ENCODE measurements at places on chromosomes 16 and 17. TPM values are rescaled to one million over a fixed set of nuclear protein-coding genes. Genes with fewer than 3 reads are reported as not detected.

DNA sequence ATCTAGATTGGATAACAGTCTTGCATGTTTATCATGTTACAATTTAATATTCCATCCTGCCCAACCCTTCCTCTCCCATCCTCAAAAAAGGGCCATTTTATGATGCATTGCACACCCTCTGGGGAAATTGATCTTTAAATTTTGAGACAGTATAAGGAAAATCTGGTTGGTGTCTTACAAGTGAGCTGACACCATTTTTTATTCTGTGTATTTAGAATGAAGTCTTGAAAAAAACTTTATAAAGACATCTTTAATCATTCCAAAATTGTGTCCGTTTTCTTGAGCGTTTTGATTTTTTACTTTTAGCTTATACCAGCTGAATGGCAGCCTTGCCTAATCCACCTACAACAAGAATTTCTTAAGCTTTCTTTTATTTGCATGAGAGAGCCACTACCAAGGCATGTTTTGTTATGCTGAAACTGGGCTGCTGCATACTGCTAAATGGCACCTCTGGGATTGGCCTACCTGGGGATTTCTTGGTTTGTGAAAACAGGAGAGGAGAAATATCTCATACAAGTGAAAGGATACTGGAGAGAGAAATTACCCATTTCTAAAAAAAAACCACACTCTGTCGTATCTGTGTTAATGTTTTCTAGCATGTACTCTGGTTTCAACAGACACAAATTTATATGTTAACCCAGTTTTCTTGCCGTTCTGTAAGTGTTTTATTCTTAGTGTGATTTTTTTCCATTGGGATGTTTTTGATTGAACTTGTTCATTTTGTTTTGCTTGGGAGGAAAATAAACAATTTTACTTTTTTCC, 52.2 kb downstream of the TUBD1 start:
- no peak for DNase-seq

DNA sequence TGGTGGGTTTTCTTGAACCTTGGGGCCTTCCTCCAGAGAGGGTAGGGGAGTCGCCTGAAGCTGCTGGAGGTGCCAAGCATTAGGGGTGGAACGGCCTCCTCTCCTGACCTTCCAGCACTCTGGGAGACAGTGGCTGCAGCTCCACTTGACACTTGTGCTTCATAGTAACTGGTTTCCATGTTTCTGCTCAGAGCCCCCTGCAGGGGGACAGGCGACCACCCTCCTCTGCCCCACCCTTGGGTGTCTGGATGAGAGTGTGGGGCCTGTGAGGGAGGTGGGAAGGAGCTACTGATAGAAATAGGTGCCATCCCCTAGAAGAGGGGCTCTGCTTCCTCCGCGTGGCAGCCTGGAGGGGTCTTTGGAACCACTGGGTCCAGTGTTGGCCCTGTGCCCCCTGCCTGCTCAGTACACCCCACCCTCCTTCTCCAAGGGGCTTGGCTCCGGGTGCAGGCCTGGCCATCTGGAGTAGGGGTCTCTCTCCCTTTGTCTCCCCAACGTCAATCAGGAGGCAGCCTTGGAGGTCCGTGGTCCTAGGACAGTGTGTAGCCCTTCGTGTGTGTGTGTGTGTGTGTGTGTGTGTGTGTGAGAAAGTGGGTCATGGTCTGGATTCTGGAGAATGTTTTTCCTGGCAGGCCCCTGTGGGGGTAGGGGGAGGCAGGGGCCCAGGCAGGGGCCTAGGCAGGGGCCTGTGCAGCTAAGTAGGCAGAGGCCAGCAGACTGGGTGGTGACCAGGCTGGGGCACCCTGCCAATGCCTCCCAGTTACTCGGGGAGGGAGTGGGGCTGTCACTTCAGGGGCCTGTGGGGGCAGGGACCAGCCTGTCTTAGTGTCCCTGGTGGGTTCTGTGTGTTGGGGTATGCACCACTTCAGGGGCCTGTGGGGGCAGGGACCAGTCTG, 4.9 kb downstream of the LASP1 start:
- DNase-seq, result no peak

GRCh38 chr16:11562941-11563340, 23.8 kb downstream of the LITAF start:
- DNase-seq, result no peak

- DNase-seq, result no peak
These were observed 2.9 kb downstream of the TNS4 start for GRCh38 chr17:40498281-40499084.

GRCh38 chr17:66522591-66523272, 220.3 kb downstream of the PRKCA start:
- no peak for DNase-seq

GRCh38 chr17:28906706-28907438, 4.0 kb upstream of the DHRS13 start:
- no peak for DNase-seq

- DNase-seq, result peak; percentile 16
These were observed 54.1 kb downstream of the XYLT1 start for GRCh38 chr16:17416461-17417311.

DNA sequence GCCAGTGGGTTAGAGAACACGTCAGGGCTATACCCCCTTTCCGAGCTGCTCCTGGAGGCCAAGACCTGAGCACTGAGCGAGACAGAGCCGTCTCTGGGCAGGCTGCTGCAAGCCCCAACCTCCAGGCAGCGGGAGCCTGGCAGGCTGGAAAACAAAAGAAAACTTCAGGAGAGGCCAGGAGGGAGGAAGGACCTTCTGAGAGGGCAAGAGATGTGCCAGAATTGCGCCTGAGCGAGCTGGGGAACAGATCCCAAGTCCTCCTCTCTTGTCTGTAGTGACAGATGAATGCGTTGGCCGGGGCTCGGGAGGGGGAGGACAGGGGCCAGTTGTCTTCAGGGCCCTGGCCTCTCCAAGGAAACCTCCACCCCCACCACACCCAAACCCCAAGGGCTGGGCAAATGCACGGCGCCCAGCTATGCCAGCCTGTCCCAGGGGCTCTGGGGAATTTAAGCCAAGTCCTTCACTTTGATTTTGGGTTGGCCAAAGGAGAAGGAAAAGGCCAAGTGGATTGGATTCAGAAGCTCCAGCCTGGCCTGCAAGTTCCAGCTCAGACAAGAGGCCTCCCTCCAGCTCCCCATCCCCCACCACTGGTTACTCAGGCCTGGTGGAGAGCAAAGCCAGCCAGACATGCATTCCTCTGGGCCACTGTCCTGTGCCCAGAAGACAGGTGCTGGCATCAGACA, 18.1 kb downstream of the SDK2 start:
- no peak for DNase-seq

GRCh38 chr17:59572301-59572924, 7.0 kb downstream of the DHX40 start:
- DNase-seq, result no peak

GRCh38 chr17:73824321-73824720, 180.1 kb upstream of the SDK2 start:
- DNase-seq, result no peak

- DNase-seq, result no peak
These were observed 21.1 kb downstream of the CSNK2A2 start for GRCh38 chr16:58176608-58177352.

- DNase-seq, result no peak
These were observed 20.2 kb downstream of the TBCD start for GRCh38 chr17:82772026-82772425.

GRCh38 chr17:61589990-61590389, 1.0 kb downstream of the NACA2 start:
- DNase-seq, result no peak

- DNase-seq, result no peak
These were observed 48.1 kb downstream of the WNT3 start for GRCh38 chr17:46770439-46770817.

DNA sequence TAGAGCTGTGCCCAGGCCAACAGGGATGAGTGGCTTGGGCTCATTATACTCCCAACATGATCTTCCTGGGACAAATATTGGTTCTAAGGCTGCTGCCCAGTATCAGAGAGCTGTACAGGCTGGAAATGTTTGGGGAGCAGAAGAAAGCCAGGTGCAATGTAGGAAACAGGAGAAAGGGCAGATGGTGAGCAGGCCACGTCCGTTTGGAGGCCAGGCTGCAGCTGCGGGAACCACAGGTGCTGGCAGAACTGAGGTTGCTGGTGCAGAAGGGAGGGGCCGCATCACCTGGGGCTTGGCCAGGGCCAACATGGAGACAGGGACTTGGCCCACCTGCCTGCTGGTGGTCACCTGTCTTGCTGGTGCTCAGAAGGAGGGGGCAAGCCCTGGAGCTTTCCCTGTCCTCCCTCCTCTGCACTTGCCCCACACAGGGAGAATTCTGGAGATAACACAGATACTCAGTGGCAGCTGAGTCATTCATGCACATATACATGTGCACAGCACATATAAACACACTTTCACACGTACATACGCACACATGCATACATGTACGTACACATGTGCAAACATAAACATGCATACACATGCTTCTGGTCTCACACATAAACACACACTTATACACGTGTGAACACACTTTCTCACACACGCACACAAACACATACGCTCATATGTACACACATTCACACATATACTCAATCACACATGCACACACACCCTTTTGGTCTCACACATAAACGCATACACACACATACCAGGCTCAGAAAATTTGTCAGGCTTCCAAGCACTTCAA, 67.7 kb downstream of the WSCD1 start:
- DNase-seq, result no peak

DNA sequence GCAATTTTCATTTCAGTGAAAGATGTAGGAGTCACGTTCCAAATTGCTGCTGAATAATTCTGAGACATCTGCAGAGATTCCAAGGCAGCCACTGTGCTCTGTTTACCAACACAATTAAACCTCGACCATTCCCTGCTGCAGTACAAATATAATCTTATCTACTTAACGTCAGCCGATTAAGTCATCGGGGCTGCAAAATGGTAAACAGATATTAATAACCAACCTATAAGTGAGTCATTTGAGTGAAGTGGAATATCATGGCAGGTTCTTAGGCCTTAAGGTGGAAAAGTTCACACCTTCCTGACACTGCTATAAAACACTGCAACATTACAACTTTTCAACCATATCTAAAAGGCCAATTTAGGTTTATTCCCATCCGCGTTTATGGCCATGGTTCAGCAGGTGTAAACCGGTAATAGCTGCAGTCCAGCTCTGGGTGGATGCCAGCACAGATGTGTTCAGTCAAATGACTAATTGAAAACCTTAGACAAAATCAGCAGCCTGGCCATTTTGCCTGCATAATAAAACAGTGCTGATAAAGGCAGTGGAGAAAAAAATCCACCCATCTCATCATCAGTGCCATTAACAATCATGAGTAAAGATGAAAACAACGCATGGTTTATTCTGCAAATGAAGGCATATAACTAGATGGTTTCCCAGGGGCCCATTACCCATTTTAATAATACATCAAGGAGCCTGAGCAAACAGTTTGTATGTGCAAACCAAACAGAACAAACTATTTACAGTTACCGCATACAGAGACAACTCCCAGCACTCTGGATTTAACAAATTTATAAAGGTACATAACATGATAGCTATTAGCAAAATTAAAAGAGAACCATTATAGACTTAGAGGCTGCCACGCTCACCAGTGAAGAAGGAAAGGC, 202.9 kb upstream of the IRX3 start:
- DNase-seq, result no peak

GRCh38 chr17:44381810-44382305, 7.6 kb downstream of the ITGA2B start:
- DNase-seq, result no peak

- no peak for DNase-seq
These were observed 280.2 kb downstream of the C16orf95 start for GRCh38 chr16:87037012-87037411.

DNA sequence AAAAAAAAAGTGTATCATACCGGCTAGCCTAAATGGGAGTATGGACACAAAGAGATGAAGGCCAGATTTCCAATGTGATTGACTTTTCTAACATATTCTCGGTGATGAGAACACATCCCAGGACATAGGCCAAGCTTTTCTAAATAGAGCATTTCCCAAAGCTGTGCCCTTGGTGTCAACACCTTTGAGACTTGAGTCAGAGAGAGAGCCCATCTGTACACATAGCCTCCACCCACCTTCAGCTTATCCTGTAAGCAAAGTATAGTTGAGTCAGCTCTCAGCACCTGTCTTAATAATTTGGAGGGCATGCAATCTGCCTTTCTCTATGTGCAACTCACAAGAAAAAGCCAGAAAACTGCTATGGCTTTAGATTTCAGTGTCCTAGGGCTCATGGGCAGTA, 42.7 kb downstream of the SOX9 start:
- DNase-seq, result no peak

- no peak for DNase-seq
These were observed 9.6 kb upstream of the CPD start for GRCh38 chr17:30368912-30369720.

GRCh38 chr16:73091174-73091573, 43.2 kb upstream of the ZFHX3 start:
- no peak for DNase-seq

GRCh38 chr17:11545696-11546095, 52.6 kb upstream of the DNAH9 start:
- DNase-seq, result no peak

- no peak for DNase-seq
These were observed 62.2 kb upstream of the CHMP6 start for GRCh38 chr17:80929449-80929848.

GRCh38 chr16:54673313-54673712, 257.4 kb upstream of the IRX5 start:
- no peak for DNase-seq

Gene SLC5A2
- 0.10 TPM for total RNA-seq

Gene ZFPM1
- total RNA-seq, result 0.69 TPM

Gene CHRNE
- 0.69 TPM for total RNA-seq

Gene PIMREG
- total RNA-seq, result 9.0 TPM

Gene KCNJ16
- total RNA-seq, result 0.69 TPM

Gene TBC1D3C
- not detected for total RNA-seq

Gene TEX19
- not detected for total RNA-seq

Gene NPIPA2
- not detected for total RNA-seq

Gene ATP2A1
- total RNA-seq, result 64.1 TPM

Gene KRTAP9-3
- total RNA-seq, result 7.3 TPM

Gene CDH5
- total RNA-seq, result 28.5 TPM

Gene PLA2G15
- 15.4 TPM for total RNA-seq

Gene MAPT
- total RNA-seq, result 4.8 TPM

Gene TNFRSF17
- 0.30 TPM for total RNA-seq

Gene DNAAF8
- total RNA-seq, result 0.59 TPM
